NCI-H345 (cell line): ENCODE measurements at places on chromosomes 6 and 20.

- no peak for DNase-seq
These were observed 220.3 kb upstream of the SNX9 start for GRCh38 chr6:157602521-157603295.

GRCh38 chr6:99347804-99348203, 1.7 kb downstream of the FAXC start:
- DNase-seq: no peak

GRCh38 chr6:21441386-21441785, 152.2 kb upstream of the SOX4 start:
- no peak for DNase-seq

DNA sequence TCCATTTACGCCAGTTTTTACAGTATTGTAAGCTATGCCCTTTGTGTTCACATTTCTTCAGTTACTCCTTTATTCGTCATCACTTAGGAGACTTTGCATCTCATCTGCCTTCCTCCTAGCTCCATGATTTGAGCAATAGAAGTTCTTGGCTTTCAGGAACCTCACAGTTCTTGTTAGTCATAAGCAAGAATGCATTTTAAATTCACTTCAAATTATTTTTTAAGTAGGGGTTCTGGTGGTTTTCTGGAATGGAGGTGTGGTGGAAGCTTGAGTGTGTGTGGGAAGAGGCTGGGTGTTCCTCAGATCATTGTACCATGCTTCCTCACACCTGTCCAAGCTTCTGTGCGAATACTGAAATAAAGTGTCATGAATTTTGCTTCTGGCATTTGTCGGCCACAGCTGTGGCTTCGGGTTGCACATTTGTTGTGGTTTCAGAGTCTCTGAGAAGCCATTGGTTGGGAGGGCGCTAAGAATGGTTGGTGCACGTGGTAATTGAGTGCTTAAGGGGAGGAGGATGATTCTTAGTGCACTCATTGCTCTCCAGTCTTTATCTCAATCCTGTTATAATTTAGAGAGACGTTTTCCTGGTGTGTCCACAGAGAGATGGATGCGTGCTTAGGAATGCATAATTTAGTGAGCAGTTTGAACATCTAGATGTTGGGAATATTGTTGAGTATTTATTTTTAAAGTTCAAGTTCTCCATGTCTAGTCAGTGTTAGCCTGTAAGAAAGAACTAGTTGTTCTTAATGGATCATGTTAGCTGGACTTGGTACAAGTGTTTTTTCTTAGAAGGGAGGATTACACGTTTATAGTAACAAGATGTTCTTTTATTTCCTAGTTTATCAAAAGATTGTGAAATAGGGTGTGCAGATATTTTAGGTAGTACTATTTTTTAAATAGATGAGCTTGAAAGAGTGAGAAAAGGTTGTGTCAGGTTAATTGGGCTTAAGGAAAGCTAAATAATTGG, 31.9 kb downstream of the FOXO3 start:
- DNase-seq: no peak

- DNase-seq: no peak
These were observed 17.6 kb downstream of the RIMS4 start for GRCh38 chr20:44792796-44793195.

DNA sequence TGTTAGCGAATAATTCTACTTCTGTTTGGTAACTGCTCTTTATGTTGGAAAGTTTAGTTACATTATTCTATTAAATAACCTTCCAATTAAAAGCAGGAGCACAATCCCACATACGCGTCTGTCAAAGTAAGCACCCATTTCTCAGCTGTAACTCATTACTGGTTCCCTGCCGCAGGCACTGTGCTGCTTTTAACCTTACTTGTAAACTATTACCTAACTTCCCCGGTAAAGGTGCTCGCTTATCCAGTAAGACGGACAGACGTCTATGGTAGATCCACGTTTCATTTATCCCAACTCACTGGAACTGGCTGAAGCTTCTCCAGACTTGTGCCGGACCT, 529 bp upstream of the ENPP4 start:
- DNase-seq: no peak

GRCh38 chr20:5675103-5676091, 74.8 kb upstream of the SHLD1 start:
- DNase-seq: no peak

DNA sequence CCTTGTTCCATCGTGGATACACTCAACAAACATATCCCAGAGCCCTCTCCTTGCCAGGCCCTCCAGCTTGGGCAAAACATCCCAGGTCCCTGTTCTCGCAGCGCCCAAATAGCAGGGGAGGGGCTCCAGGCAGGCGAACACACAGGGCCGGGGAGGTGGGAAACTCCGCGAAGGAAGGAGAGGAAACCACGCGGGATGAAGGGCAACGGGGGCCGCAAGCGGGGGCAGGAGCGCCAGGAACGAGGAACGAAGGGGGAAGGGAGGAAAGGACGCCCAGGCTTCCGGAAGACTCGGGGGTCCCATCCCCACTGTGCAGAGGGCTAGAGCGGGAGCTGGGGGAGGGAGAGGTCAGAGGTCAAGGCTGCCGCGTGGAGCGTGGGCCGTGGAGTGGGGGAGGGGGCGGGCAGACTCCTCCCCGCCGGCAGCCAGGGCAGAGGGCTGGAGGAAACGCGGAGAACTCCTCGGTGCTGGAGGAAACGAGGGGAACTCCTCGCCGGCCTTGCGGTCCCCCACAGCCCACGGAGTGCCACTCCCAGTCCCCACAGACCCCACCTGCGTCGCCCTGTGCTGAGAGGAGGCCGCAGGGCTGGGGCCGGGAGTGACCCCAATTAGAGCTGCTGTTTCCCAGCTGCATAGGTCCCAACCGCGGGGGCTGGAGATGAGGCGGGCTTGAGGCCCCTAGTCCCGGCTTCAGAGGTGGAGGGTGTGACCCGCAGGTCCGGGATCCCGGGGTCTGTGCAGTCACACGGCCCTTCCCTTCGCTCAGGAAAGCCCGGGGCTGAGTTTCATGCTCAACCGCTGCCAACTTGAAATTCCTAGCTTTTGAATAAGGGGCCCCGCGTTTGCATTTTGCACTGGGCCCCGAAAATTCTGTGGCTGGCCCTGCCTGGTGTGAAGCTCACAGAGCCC, 1.2 kb upstream of the RBM38 start:
- DNase-seq: no peak

- DNase-seq: no peak
These were observed 29.7 kb upstream of the FAM50B start for GRCh38 chr6:3819161-3820110.

DNA sequence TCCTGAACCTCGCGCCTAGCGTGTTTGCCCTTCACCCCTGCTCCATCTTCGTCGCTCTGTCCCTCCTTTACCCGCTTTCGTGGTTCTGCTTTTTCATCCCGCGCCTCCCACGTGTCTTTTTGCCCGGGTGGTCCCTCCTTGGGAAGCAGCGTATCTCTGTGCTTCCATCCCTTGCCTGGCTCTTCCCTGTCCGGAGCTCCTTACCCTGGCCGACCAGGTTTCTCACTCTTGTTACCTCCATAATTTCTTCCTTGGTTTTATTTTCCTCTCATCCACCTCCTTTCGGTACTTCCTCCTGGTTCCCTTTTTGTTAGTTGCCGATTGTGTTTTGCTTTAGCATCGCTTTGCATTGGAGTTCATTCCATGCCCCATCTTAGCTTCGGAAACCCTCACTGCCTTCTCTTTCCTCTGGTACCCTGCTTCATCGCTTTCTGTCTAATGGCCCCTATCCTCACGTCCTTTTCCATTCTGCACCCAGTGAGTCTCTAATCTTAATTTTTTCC, 735 bp downstream of the FAM135A start:
- peak; percentile 27 for DNase-seq

GRCh38 chr20:52402950-52403349, 211.4 kb upstream of the ZFP64 start:
- no peak for DNase-seq

DNA sequence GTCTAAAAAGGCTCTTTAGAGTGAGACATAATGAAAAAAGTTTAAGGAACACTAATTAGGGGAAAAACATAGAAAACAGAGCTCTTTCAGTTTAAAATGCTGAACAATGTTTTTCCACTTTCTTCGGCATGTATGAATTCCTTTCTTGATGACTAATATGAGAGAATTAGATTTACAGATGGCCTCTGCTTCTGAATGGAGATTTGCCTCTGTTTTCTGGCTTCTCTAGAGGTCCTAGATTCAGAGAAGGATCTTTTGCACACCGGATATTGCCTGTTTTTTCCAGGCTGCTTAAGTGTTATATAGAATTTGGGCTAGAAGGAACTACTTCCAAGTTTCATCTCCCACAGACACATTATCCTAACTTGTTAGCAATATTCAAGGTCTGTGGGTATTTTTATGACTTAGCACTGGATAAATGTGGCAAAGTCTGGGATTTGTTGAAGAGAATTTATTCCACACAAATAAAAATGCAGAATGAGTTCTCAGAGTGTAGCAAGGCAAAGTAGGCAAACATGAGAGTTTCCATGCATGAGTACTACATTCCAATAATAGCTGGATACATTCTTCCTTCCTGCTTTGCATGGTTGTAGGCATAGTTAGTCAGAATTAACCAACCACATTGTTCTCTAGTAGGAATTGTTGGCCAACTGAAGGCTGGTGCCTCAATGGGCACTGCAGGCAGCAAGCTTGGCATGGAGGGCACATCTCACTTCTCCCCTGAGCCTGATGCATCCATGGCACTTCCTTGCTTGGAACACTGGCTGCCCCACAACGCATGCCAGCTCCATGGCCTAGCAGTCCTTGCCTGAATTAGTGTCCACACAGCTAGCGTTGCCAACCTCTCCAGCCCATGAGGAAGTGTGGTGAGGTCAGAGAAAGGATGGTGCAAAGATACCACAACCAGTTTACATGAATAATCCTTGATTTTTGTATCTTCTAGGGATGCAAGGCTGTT, 224.2 kb downstream of the CLIC5 start:
- no peak for DNase-seq

GRCh38 chr20:60100780-60101179, 142.6 kb downstream of the CDH26 start:
- no peak for DNase-seq

- no peak for DNase-seq
These were observed 121.6 kb downstream of the PREX1 start for GRCh38 chr20:48706116-48706656.
